ENCODE measurements at places on chromosomes 2 and 18.

- DNase-seq: no peak
Measured at GRCh38 chr2:197600306-197600705, 75.1 kb downstream of the RFTN2 start.

DNA sequence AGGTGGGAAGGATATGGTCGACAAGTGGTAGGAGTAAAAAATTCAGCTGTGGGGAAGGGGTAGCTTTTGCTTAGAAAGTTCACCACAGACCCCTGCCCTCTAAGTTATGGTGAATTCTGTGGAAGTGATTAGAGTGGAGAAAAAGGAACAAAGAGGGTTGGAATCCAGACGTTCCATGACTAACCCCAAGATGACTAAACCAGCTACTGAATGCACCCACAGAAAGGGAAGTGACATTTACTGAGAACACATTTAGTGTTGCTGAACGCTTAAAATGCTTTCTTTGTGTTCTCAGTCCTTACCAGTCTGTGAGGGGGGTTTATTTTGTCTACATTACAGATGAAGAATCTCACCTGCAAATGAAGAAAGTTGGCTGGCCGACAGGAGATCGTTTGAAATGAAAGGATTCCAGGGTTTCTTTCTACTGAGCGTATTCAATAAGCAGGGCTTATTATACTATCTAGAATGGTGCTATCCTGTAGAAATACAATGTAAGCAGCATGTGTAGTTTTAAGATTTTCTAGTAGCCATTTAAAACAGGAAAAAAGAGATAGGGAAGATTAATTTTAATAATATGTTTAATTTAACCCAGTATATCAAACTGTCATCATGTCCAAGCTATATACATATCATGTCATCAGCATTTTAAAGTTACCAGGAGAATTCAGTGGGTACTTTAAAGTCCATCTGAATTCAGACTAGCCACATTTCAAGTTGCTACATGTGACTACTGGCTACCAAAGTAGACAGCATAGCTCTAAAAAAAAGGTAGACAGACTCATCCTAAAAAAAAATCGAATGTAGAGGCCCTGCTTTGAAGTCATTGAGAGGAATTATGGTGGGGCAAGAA lies 60.1 kb downstream of the LIMS1 start:
- DNase-seq: no peak

GRCh38 chr18:79788734-79789085 lies 9.0 kb upstream of the KCNG2 start:
- DNase-seq: no peak

GRCh38 chr2:196712867-196713266 lies 73.4 kb downstream of the CCDC150 start:
- DNase-seq: no peak

- no peak for DNase-seq
Measured at GRCh38 chr2:190219186-190219585, 100.4 kb downstream of the HIBCH start.

DNA sequence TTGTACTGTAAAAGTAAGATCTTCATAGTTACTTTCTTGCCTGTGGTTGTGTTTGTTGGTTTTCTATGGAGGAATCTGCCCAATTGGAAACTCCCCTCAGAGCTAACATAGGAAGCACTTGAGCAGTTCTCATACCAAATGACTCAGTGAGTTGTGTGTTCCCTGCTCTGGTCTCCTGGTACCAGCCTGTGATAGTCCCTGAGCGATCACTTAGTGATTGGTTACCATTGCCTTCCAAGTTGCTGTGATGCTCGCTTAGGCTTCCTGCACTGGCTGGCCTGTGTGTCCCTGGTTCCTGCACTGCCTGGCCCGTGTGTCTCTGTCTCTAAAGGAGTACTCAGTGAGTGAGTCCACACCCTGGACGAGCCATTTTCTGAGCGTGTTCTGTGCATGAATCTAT lies 133.0 kb downstream of the MAP4K4 start:
- no peak for DNase-seq

- DNase-seq: no peak
Measured at GRCh38 chr2:120338015-120338414, 7.9 kb upstream of the INHBB start.

DNA sequence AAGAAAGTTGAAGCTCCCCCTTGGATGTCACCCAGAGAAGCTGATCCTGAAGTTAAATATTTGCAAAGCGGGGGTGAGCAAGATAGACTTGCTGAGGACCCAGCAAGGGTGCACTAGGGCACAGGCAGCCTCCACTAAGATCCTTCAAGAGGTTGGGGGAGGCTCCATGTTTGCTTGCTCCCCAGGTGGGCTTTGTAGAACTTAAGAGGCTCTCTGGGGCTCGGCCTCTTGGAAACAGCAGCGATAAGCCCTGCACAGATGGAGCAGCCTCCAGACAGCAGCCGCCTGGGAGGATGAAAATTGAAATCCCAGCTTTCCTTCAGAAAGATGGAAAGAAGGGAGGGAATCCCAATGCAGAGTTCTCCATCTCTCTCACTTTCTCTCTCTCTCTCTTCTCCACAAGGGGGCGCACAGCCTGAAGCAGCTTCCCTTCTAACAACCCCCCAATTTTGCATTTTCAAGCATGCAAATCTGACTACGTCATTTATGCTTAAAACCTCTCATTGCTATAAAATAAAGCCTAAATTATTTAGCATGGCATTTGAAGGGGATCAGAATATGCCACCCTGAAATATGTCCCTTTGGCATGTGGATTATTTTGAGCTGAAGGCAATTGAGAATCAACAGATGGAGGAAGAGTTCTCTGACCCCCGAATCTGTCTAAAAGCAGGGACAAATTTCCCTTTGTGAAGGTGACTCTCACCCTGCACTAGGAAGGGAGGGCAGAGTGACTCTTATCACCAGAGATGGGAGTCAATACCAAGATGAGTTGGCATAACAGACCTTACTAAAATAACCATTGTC lies 185.7 kb upstream of the KLHL29 start:
- no peak for DNase-seq

DNA sequence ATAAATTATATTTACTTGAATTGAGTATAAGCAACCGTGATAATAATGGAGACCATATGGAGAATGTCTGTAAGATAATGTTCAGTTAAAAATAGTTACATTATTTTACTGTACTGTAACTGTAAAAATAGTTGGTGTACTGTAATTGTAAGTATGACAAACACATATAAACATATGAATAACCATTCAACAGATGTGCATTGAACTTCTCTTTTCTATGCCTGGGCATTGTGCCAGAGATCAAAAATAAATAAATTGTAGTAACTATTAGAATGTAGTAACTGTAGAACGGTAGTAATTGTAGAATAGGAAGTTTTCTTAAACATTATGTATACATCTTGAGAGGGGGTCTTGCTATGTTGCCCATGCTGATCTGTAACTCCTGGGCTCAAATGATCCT lies 287.4 kb upstream of the EPAS1 start:
- DNase-seq: no peak

DNA sequence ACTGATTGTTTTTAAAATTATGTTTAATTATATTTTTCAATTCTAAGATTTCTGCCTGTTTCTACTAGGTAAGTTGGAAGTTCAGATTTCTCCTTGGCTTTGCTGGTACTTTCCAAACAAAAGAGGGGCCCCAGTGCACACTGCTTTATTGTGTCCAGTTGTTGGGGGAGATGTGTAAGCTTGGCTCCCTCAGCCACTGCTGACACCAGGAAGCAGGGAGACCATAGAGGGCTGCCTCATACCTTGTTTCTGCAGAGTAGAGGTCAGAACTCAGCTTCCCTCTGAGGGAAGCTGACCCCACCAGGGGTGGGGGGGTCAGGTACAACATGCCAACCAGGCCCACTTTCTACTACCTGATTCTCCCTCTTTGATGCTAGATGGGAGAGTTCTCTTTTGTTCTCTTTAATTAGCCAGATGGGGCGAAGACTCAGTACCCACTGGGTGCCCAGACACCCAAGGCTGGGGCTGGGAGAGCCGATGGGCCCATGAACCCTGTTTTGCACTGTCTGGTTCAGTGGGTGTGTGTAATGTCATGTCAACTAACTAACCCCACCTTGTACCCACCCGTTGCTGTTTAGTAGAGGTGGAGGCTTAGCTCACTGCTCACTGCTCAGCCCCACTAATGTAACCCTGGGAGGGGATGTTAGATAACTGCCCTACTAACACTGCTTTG lies 14.7 kb downstream of the BCL2L11 start:
- no peak for DNase-seq

- no peak for DNase-seq
Measured at GRCh38 chr2:188610827-188611226, 319.2 kb downstream of the GULP1 start.

DNA sequence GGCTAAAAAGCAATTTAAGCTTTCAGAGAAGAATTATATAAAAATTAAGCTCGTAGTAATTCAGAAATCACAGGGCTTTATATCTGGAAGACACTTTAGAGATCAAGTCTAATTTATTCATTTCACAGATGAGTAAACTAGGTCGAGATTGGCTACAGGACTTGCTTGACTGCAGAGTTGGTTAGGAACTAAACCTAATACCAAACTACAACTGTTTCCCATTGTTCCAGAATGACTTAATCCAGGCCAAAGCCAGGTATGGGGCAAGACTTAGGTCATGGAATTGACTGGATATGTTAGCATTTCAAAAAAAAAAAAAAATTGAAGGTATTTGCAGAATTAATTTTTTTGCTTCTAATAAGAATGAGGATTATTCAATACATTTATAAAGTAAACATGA lies 146.1 kb downstream of the RIT2 start:
- no peak for DNase-seq

DNA sequence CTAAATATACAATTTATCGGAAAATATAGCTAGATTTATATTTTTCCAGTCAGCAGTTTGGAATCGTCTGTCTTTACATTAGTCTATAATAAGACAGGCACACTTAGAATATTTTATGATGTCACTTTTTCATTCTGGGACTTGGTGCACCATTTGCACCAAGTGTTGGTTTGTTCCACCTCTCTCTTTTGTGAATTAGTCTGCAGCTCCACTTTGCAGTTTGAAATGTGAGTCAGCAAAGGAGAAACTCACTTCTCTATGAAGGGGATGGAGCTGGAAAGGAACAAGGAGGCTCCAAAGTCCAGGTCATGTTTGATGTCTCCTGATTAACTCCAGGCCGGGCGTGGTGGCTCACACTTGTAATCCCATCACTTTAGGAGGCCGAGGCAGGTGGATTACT lies 63.8 kb upstream of the RTN4 start:
- no peak for DNase-seq

- DNase-seq: no peak
Measured at GRCh38 chr2:230172156-230172555, 47.6 kb downstream of the SP110 start.

GRCh38 chr2:63594660-63595059 lies 5.9 kb downstream of the MDH1 start:
- DNase-seq: no peak

DNA sequence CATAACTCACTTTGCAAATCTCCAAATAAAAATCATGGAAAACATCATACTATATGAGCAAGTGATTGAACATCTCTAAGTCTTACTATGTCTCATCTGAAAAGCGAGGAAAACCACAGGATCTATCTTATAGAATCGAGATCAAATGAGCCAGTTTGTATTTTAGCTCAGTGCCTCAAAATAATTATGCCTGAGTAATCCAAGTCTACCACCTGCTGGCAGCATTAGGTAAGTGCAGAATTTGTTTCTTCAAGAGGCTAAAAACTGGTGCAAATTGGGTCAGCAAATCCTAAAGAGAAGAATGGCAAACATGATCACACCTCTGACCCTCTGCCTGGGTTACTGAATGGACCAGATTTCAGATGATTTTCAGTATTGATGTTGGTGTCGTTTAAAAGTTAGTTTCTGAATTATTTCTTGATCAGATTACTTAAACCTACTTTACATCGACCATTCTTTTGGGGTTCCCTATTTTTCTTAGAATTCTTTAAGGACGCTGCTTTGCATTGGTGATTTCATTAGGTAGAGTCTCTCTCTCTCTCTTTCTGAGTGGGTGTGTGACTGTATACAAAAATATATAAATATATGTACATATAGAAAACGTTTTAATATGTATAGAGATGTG lies 12.7 kb upstream of the FHOD3 start:
- no peak for DNase-seq

GRCh38 chr2:240056678-240057077 lies 3.4 kb upstream of the OR6B3 start:
- DNase-seq: no peak

GRCh38 chr2:220552790-220553535 lies 925.5 kb downstream of the SLC4A3 start:
- no peak for DNase-seq

- no peak for DNase-seq
Measured at GRCh38 chr2:226609366-226609765, 190.3 kb downstream of the IRS1 start.

GRCh38 chr18:23540867-23541266 lies 37.6 kb downstream of the RMC1 start:
- DNase-seq: no peak
